Kidney (tissue), 22 donors: ENCODE measurements at places on chromosomes 3 and 15. TPM values are rescaled to one million over a fixed set of nuclear protein-coding genes. Genes with fewer than 3 reads are reported as not detected.

DNA sequence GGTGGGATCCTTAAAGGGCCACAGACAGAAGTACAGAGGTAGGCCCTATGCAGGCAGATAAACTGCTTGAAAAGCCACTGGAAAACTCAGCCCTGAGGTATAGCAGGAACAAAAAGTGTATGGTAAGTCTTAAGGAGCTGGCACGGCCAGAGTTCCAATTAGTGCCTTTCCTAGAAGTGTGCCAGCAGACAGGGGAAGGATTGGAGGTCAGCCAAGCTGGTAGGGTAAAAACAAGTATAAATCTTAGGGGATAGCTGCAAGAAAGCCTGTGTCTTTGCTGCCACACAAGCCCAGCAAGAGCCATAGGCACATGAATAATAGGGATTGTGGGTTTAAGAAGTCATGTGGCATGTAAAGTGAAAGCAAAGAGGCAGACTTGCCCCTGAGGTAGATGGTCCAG lies 582.5 kb downstream of the PLOD2 start:
- DNase-seq = no peak

DNA sequence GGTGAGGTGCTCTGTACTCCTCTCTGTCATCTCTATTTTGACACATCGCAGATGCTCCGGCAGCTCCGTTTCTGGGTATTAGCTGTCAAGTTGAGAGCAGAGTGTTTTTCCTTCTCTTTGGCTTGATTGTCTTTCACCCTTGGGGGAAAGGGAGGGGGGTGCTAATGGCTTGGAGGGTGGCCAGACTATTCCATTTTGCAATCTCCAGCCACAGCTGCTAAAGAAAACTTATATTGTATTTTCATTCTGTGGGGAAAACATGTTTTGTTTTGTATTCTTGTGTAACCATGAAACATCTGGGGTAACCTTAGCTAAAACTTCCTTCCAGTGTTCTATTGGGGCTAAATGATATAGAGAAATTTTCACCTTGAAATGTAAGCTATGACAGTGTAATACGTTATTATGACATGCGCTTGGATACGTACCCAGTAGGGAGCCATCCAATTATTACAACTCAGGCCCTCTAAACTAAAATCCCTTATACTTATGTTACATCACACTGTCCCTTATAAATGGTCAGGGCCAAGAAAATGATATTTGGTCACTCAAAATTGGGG lies 14.0 kb upstream of the LARP6 start:
- DNase-seq = no peak

SPATA12 gene
- not detected for total RNA-seq

ACAA1 gene
- 90.0 TPM for total RNA-seq

ATP8B4 gene
- 12.5 TPM for total RNA-seq
